ENCODE measurements at places on chromosomes 7 and 10.
A peak's percentile ranks its signal among the peaks of the same experiment; 100 is the strongest.

- no peak for DNase-seq
These were observed 104.0 kb downstream of the PON1 start for GRCh38 chr7:95220328-95220727.

DNA sequence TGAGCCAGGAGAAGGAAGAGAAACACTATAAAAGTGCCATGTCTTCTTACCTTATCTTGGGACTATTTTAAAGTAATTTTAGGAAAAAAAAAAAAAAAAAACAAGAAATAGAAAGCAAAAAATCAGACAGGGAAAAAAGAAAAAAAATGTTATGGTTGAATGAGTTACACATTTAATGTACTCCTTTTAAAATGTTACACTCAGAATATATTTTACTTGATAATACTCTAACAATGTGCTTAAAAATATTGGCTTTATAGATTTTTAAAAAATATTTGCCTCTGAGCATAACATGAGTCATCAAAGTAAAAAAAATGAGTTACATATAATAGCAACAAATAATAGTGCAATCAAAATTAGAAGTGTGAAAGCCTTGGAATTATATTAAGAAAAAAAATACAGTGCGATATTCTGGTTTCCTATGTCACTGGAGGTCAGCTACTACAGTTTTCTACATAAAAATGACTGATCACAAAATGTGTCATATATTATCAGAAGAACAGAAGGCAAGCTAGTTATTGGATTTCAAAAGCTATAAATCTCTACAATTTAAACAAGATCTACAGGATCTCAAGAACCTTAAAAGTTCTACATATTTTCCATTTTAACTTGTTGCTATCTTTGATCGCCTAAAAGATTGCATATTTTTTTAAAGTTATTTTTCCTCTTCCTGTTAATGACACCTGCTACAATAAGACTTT lies 231.1 kb upstream of the CCDC6 start:
- DNase-seq, result no peak

- DNase-seq, result no peak
These were observed 91.6 kb downstream of the EGFR start for GRCh38 chr7:55110282-55110992.

GRCh38 chr7:85094046-85094725 lies 92.7 kb downstream of the SEMA3D start:
- DNase-seq, result no peak

- no peak for DNase-seq
These were observed 19.0 kb downstream of the MINPP1 start for GRCh38 chr10:87523731-87524130.

- no peak for DNase-seq
These were observed 34.9 kb downstream of the DCLRE1C start for GRCh38 chr10:14918964-14919363.

- DNase-seq, result peak; percentile 14
These were observed 743 bp upstream of the PYROXD2 start for GRCh38 chr10:98415731-98416119.

DNA sequence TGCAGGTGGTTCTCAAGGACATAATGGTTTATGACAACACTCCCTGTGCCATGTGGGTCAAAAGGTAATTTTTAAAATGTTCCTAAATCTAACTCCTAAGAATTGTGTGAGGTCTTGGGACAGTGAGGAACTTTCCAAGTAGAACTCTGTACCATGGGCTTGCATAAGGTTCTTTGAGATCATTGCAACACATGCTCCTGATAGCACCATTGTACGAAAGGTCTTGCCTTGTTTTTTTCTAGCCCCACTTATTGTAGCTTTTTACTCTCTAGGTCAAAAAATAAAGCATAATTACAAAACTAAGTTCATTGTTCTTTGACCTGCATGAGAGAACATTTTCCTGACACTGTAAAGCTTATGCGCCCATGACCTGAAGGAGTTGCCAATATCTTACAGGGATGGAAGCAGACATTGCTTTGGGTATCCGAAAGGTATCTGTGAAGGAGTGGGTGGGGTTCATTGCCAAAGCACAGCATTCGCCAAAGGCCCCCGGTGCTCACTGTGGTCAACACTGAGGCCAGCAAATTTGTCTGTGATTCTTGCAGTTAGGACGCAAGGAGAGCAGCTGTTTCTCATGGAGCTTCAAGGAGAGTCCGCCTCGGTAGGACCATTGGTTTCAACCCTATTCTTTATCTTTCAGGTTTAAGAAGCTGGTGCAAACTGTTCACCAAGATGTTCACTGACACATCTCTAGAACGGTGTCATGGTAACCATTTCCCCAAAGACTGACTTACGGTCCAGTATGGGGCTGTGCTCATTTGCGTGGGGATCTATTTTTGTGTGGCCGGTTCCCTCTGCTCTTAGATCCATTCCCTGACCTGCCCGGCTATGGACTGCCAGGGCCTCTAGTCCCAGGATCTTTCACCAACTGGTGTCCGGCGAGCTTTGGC lies 7.6 kb upstream of the PRKAG2 start:
- DNase-seq, result no peak

GRCh38 chr7:133582766-133583523 lies 330.1 kb downstream of the EXOC4 start:
- peak; percentile 86 for DNase-seq

GRCh38 chr7:147400925-147401324 lies 1189.6 kb upstream of the C7orf33 start:
- DNase-seq, result no peak

- no peak for DNase-seq
These were observed 70.7 kb upstream of the ANTXRL start for GRCh38 chr10:46216003-46216634.

DNA sequence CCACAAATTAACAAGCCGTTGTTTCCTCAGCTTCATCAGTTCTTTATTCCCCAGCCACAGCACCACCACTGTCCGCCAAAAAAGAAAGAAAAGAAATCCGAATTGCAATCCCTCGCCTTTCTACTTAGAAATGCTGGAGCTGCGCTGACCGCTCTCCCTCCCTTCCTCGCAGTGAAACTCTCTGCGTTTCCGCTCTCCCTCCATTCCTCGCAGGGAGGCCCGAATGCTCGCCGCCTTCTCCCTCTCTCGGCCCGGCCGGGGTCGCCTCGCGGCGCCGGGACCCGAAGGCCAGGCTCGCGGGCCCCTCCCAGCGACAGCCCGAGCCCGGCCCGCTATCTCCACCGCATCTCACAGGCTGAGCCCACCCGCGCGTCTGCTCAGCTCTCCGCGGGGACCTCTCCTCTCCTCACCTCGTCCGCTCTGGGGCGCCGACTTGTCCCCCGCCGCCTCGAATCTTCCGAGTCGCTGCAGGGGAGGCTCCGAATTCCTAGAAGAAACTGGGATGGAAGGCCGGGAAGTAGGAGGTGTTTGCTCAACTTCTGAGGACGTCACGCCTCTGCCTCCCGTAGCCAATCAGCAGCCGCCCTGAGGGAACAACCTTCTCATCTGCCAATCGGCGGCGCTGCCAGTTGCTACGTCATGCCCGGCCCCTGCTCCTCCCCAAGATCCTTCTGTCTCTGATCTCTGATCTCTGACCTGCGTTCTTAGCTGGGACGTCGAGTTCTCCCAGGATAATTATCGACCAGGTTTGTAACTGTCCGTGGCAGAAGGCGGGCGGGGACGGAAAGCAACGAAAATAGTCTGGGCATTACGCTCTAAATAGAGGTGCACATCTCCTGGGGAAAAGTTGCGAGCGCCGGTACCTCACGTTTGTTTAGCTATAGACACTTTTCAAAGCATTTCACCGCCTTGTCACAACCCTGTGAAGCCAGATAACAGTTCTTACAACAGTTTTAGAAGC lies at the start of gene AASS:
TSS of gene AASS (minus strand) at position 499 of the 961 bp plus-strand sequence. CDS start 10,523 bp downstream, outside the sequence.
- peak; percentile 96 for DNase-seq

GRCh38 chr7:27260211-27260610 lies 17.6 kb downstream of the EVX1 start:
- no peak for DNase-seq

DNA sequence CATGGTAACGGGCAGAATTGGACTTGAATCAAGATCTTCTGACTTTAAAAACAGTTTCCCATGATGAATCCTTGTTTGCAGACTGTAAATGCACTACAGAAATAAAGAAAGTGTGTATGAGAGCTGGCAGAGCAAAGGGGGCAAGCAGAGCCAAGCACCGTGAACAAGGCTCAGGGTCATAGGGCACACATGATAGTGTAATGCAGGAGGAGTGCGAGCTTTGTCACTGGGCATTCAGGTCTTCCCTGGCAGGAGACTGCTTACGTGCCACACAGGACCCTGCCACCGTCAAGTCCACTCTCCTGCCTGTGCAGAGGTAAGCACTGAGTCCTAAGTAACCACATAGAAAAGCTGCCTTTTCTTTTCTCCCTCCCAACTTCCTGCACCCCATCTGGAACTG lies 93.1 kb upstream of the NPVF start:
- DNase-seq, result no peak

- DNase-seq, result no peak
These were observed 30.8 kb downstream of the ZNF438 start for GRCh38 chr10:31000867-31001266.

DNA sequence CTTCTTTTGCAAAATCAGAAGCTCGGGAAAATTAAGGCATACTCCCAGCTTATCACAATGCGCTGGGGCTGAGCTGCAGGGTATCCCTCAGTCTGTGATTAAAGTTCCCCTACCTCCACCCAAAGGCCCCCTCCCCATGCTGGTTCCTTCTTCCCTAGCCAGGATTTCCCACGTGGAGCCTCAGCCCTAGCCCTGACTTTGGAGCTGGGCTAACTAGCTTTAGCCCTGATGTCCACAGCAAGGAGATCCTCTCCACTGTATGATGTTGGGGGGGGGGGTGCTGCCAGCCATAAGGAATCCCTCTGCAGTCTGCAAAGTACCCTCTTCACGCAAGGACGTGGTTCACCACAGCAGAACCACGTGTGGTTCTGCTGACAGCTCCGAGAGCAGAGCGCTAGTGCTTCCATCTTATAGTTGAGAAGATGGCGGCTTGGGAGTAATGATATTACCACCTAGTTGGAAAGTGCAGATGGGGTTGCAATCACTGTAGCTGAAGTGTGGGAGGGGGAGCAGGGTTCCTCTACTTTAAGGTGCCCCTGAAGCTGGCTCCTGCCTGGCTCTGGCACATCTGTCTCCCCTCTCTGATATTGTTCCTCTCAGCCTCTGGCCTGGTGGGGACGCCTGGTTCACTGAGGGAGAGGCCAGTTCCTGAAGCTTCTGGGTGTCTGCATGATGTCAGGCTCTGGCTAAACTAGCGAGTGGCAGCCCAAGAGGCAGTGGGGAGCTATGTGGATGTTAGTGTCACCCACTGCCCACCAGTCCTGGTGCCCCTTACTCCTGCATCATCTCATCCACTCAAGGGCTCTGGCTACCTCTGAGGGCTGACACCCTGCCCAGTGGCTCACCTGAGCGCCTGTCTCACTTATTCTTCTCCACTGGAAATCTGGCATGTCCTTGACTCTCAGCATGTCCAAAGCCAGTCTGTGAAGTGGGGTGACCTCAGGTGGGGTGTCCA lies 270.7 kb downstream of the RPS24 start:
- DNase-seq, result no peak

DNA sequence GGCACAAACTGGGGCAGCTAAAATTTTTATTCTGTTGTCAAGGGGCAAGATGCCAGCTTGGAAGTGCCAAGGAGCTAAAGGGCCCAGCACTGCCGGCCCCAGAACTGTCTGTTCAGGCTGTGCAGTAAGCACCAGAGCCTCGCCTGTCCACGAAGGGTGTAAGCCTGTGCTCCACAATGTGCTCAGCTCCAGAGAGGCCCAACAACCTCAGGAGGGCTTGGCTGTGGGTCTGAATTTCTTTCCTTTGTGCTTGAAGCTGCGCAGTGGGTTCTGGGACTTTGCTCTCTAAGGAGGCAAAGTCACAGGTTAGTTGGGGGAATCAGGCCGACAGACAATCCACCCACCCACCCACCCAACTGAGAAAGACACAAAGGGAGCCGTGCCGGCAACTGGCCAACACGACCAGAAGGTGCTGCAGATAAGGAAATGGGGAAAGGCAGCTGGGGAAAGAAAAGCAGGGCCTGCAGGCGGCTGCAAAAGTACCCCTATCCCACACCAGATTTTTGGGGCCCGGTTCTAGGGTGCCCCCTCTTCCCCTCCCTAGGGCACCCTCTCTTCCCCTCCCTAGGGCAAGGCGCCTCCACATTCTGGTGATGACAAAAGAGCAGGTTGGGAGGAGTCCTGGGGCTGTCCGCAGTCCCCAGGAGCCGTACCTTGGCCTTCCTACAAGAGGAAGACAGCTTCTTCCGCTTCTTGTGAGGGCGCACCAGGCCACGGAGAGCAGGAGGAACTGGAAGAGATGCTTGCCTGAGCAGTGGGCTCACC lies 7.7 kb downstream of the DDX56 start:
- DNase-seq, result no peak

- no peak for DNase-seq
These were observed 33.8 kb downstream of the TPST1 start for GRCh38 chr7:66238773-66239466.

- no peak for DNase-seq
These were observed 85.3 kb upstream of the DIP2C start for GRCh38 chr10:774661-775244.

- no peak for DNase-seq
These were observed 242.6 kb upstream of the HGF start for GRCh38 chr7:82012453-82012852.

DNA sequence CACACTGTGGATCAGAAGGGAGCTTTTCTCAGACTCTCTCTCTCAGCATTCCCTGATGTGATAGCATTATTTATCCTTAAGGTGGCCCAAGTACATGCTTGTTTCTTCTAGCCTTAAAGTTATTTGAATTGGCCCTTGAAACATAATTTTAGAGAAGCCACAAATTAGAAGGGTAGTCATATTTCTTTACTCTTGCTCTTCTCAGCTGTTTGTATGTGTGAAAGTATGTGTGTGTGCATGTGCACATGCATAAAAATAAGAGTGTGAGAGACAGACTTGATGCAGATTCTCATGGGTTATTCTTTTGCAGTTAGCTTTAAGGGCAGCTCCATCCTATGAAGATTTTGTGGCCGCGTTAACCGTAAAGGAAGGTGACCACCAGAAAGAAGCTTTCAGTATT lies 50.1 kb downstream of the PLEKHA8 start:
- DNase-seq, result no peak

DNA sequence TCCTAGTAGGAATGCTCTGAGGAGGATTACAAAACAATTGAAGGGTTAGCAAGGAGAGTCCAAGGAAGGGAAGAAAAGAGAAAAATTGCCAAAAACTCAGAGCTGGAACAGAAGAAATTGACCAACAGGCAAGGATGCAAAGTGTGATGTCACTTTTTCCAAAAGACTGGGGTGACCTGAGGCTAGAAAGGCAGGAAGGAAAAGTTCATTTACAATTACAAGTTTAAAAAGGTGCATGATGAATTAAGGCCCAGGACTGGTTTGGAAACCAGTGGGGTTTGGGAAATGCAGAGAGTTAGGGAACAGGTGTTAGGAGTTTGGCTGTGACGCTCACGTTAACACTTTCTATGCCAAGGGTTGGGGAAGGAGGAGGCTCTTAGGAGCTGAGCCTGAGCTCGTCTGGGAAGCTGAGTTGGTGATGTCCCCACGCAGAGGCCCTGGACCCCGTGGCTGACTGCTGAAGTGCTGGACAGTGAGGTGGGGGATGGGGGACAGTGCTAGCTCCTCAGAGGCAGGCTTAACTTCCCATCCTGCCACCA lies 92.6 kb upstream of the PODXL start:
- DNase-seq, result no peak

GRCh38 chr7:105354383-105354782 lies 34.3 kb downstream of the SRPK2 start:
- no peak for DNase-seq

GRCh38 chr7:81590131-81590530 lies 179.7 kb downstream of the HGF start:
- DNase-seq, result no peak

- DNase-seq, result no peak
These were observed 1.4 kb upstream of the C7orf57 start for GRCh38 chr7:48033922-48034321.

- no peak for DNase-seq
These were observed 565.8 kb downstream of the PTPRN2 start for GRCh38 chr7:158021836-158022235.

GRCh38 chr7:105298439-105298894 lies 90.3 kb downstream of the SRPK2 start:
- no peak for DNase-seq
